ENCODE measurements at places on chromosomes 3 and 15.

GRCh38 chr3:129621626-129622225 is 15.2 kb upstream of the PLXND1 start:
- DNase-seq: no peak

- no peak for DNase-seq
Observed at GRCh38 chr3:175456466-175456865, 597.3 kb downstream of the NAALADL2 start.

- DNase-seq: no peak
Observed at GRCh38 chr3:21729888-21730459, 21.0 kb downstream of the ZNF385D start.

DNA sequence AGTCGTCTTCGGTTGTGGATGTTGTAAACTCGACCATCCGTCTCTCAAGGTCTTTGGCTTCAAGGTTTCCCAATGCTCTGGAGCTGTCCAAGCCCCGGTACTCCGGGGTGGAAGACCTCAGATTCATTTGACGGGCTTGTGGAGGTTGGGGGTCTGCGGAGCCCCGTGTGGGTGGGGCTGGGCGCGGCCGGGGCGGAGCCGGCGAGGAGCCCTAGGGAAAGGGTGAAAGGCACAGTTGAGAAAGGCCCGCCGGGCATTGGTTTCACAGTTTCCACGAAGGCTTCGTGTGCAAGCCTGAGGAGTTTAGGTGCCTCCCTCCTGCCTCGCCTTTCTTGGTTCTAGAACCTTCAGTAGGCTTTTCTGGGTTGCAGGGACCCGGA is 360 bp upstream of the MGA start:
- no peak for DNase-seq

DNA sequence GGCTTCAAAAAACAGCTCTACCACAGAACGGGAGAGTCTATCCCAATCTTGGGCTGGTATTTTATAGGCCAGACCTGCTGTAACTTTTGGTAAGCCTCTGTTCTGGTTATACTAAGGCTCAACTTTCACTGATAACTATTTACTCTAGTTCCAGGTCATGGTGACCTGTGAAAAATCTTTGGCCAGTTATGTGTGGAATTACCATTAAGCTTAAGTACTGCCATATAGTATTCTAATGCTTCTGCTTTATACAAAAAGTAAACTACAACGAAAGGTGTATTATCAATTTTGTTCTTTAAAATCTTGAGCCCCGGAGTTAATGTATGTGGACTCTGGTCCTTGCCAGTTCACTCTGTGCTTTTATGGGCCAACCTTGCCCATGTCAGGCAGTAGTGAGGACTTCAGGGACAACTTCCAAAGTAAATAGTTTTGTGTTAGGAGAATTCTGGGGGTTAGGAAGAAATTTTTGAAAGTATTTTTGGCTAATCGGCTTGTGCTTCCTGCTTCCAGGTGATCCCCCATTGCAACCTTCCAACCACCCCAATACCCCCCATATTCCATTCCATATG is 6.4 kb downstream of the SIAH2 start:
- DNase-seq: no peak

DNA sequence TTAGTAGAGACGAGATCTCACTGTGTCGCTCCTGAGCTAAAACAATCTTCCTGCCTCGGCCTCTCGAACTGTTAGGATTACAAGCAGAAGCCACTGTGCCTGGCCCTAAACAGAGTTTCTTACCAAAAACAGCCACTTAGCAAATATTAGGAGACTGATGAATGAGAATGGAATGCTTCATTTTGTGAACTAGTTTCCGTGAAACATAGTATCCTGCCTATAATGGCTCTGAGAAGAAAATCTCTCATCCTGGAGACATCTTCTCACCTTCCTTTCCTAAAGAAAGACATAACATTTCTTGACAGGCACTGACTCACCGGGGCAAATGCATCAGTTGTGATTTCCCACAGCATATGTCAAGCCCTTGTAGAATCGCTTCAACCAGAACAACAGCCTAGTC is 44.9 kb downstream of the GJD2 start:
- no peak for DNase-seq

DNA sequence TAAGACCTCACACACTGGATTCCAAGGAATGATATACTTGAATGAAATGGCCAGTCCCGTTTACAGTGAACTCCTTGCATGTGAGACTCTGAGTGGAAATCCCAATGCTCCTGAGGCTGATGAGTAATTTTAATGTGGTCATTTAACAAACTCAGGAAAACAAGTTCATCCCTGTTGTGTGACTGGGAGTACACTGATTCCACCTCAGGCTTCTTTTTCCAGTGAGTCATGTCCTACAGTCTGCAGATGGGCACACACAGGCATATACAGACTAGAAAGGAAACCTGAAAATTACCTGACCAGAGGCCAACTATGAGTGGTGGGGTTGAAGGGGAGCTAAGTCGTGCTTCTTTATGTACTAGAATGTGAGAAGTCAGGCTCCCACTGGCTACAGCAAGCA is 5.8 kb downstream of the SQOR start:
- no peak for DNase-seq

DNA sequence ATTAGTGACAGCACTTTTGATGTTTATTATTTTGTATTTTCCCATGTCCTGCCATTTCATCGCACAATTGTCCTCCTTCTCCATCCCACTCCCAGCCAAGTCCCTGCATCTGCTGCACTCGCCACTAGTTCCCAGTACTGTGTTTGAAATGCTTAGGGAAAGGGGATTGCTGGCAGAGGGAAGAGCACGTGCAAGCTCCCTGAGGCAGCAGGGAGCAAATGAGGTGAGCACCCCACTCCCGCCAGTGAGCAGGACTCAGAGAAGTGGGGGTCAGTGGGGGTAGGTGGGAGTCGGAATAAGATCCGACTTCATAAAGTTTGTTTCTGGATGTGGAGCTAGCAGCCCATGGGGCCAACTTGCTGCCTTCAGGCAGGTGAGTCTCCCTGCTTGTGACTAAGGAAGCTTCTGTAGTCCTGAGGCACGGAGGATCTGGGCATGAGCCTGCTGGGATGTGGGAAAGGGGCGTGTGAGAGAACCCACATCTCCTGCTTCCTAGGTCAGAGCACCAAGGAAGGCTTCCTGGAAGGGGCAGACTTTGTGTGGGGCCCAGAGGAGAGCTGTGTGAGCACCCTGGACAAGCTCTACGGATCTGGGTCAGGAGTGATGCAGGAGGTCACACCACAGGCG is 99.7 kb upstream of the TLE3 start:
- no peak for DNase-seq

- DNase-seq: no peak
Observed at GRCh38 chr3:129966876-129967275, 7.6 kb upstream of the TRH start.

GRCh38 chr3:178067721-178068120 is 468.5 kb upstream of the KCNMB2 start:
- no peak for DNase-seq

GRCh38 chr15:63402498-63403253 is 21.0 kb upstream of the CA12 start:
- no peak for DNase-seq

DNA sequence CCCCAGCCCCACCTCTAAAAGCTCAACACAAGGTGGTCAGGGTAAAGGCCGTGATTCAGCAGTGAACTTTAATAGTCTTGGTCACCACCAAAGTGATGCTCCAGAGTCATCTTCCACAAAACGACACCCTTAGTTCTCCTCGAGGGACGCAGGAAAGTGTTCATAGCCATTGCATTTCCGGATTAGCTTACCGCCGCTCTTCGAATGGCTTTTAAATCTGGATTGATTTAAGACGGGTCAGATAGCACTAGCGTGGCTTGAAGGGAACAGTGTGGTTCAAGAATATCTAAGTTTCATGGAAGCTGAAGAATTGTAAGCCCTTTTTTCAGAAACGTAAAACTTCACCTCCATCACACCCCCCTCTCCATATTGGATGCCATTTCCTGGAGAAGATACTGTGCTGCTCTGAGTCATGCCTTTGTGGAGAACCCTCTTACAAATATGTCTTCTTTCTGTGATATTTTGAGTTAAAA is 829 bp downstream of the RNF7 start:
- no peak for DNase-seq

- DNase-seq: no peak
Observed at GRCh38 chr3:191783024-191783423, 322.1 kb downstream of the PYDC2 start.

- no peak for DNase-seq
Observed at GRCh38 chr3:22383285-22383684, 632.3 kb upstream of the ZNF385D start.

GRCh38 chr3:179181993-179182551 is 33.9 kb downstream of the PIK3CA start:
- DNase-seq: no peak

DNA sequence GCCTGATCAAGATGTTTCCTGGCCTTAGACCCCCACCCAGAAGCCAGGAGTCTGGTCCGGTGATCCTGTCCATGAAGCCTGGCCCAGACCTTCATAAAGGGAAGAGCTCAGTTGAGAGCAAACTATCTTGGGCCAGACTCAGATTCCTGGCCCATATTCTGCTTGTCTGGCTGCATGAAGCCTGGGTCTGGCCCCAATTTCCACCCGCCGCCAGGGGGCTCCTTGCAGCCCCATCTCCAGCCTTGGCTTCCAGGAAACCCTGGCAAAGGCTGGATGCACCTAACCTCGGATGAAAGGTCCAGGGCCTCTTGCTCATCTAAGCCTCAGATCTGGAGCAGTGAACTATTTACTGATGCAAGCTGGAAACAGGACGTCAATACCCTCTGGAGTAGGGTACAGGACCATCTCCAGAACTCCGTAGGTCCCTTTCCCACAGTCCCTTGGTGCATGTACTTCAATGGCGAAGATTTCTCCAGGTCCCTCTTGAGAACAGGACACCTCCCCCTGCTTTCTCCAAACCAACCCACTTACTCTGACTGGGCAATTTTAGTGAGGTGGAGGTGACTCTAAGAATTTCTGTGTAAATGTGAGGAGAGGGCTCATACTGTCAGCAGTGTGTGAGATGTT is 5.6 kb downstream of the FOXL2 start:
- no peak for DNase-seq

GRCh38 chr3:166889241-166889640 is 490.9 kb downstream of the ZBBX start:
- no peak for DNase-seq

GRCh38 chr3:190696777-190697501 is 165.6 kb downstream of the GMNC start:
- no peak for DNase-seq

DNA sequence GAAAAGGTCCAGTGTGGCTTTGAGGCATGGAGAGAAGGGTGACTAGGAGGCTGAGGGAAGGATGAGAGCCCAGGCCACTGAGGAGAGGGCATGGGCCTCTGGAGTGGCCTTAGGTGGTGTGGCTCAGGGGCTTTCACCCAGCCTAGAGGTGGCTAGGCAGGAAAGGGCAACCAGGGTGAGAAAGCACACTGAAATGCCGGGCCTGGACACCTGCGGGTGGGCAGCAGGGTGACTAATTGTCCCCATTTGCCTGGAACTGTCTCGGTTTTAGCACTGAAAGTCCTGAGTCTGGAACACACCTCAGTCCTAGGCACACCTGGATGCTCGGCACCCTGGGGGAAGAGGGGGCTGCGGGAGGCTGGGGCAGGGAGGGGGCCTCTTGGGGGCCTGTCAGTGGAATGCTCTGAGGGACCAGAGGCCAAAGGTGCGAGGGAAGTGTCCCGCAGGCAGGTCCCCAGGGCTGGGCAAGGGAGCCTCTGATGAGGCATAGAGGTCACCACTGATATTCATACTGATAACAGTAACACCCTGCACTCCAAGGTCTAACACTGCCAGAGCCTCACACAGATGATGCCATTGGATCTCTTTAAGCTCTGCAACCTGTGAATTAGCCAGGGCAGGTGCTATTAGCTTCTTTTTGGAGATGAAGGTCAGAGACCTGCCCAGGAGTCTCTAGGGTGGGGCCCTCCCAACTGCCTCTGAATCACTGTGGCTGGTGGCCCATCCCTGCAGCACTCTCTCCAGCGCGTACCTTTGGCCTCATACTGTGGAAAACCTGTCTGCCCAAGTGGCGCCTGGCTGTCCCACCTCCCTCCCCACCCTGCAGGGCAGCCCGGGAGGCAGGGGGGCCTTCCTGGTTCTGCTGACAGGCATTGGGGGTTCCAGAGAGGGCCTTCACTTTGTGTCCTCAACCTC is 3.0 kb upstream of the PHGR1 start:
- DNase-seq: no peak

DNA sequence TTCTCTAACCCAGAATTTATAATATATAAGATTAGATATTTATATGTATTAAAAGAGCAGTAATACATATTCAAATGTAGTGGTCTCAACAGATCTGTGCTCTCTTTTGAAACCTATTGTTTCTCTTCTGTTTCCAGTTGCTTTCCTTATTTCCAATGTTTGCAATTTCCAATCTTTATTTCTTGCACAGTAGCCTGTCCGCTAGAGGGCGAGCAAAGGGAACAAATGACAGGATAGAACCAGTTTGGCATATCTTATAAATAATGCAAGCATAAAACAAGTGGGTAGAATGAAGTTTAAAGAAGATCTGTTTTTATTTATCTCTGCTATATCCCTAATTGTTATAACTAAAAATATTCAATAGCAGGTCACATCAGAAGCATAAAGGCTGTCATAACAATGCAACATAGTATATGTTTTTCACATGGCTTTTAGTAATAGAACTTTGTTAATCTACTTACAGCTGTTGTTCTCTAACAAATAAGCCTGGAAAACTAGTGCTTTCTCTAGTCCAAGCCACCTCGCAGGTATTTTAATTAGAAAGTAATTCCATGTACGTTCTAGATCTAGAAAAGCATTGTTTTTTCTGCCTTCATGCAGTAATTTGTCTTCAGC is 15.1 kb upstream of the TCAIM start:
- peak; percentile 22 for DNase-seq

DNA sequence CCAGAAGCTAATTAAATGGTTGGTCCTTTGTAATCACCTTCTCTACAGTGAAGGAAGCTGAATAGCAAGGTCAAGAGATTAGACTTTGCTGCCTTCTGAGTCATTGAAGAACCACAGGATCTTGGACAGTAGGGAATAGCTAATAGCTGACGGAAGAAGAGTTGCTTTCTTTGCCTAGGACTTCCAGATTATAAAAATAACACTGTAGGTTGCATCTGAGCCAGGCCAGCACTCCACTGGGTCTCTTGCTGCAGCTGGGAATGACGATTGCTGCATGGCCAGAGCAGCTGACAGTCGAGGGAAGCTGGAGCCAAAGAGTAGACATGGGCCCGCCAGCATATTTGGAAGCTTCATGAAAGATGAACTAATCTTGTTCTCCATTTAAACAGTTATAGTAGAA is 81.5 kb upstream of the KCNMB2 start:
- no peak for DNase-seq

- no peak for DNase-seq
Observed at GRCh38 chr3:151550642-151551041, 89.8 kb upstream of the IGSF10 start.

GRCh38 chr3:44185396-44185915 is 56.2 kb upstream of the TOPAZ1 start:
- DNase-seq: no peak

- no peak for DNase-seq
Observed at GRCh38 chr15:85716261-85716660, 78.5 kb downstream of the KLHL25 start.

DNA sequence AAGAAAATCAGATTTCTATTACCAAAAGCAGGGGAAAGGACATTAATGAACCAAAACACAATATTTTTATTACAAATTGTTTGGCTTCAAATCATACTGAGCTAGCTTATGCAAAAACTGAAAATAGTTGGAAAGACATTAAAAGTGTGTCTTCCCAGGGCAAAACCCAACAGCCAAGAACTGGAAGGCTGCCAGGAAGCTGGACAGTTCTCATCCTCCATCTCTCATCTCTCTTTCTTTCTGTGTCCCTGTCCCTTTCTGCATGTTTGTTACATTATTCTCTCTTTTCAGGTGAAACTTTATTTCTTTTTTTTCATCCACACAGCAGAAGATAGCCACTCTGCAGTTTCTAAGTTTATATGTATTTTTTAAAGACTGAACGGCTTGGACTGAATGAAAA is 41.1 kb upstream of the SNTN start:
- no peak for DNase-seq
